ENCODE measurements at places on chromosomes 13 and 19.

- DNase-seq, result no peak
Observed at GRCh38 chr13:113360446-113360845, 3.5 kb downstream of the GRTP1 start.

GRCh38 chr13:50910485-50910805 lies 854 bp downstream of the RNASEH2B start:
- DNase-seq, result no peak

DNA sequence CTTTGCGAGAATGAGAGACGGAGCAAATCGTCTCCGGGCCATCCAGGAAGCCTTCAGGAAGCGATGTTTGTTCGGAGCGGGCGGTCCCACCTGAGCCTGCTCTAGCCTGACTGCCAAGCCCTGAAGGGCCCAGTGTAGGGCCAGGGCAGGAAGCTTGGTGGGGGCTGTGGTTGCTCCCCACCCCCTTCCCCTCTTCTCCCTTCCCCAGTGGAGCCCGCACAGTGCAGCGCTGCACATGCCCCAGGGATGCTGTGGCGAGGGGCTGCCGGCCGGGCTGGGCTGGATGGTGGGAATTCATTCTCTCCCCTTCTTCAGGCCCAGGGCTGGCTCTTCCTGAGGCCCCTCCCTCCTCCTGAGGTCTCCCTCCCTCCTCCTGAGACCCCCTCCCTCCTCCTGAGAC lies 7.1 kb upstream of the GRTP1 start:
- DNase-seq, result no peak

GRCh38 chr19:39334444-39334976 lies 1.3 kb downstream of the GMFG start:
- DNase-seq, result no peak
